GM23248 (cell line): ENCODE measurements at places on chromosomes 4 and X. TPM values are rescaled to one million over a fixed set of nuclear protein-coding genes. Genes with fewer than 3 reads are reported as not detected.

DNA sequence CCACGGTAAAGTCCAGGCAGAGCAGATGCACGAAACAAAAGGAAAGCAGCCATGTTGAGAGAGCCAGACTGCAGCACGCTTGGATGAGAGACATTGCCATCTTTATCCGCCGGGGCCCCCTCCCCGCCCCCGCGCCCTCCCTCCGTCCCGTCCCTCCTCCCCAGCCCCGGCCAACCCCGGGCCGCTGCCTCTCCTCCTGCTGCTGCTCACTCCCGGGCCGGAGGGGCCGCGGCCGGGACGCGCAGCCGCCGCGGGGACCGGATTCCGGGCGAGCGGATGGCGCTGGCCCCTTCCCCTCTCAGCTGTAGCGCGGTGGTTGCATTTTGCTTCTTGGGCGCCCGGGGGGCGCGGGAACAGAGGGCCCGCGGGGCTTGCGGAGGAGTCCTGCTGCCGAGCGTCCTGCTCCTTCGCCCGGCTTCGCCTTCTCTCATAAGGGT lies 542 bp downstream of the RNF150 start:
- peak; percentile 72 for DNase-seq

Gene DRP2
- 0.18 and 0.21 TPM in 2 replicates for polyA plus RNA-seq

Gene SORBS2
- 1.5 and 2.3 TPM in 2 replicates for polyA plus RNA-seq

GRCh38 chrX:132373610-132374009 lies 115.2 kb downstream of the MBNL3 start:
- no peak for DNase-seq

GRCh38 chrX:84340968-84341367 lies 153.0 kb upstream of the RPS6KA6 start:
- DNase-seq: peak; percentile 66

Gene SPANXA1
- polyA plus RNA-seq: not detected in 2 replicates

Gene GAR1
- polyA plus RNA-seq: 42.3 and 42.7 TPM in 2 replicates

DNA sequence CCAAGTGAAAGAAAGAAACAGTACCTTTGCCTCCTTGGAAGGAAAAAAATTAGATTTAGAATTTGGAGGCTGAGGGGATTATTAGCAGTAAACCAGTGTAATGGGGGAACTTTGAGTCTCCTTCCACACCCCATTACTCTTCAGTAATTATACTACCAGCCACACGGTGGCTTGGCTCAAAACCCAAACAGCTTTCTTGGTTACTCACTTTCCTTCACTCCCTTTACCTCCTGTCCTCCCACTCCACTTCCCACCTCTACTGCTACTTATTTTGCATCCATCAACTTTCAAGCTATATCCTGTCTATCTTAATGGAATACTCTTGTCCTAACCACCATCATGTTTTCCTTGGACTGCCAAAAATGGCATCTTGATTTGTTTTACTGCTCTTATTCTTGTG lies 310.6 kb upstream of the AADAT start:
- DNase-seq: peak; percentile 18

GRCh38 chr4:70508801-70509200 lies 9.6 kb upstream of the AMTN start:
- DNase-seq: peak; percentile 2

- DNase-seq: no peak
Observed at GRCh38 chr4:72690771-72691170, 121.8 kb upstream of the ADAMTS3 start.

DNA sequence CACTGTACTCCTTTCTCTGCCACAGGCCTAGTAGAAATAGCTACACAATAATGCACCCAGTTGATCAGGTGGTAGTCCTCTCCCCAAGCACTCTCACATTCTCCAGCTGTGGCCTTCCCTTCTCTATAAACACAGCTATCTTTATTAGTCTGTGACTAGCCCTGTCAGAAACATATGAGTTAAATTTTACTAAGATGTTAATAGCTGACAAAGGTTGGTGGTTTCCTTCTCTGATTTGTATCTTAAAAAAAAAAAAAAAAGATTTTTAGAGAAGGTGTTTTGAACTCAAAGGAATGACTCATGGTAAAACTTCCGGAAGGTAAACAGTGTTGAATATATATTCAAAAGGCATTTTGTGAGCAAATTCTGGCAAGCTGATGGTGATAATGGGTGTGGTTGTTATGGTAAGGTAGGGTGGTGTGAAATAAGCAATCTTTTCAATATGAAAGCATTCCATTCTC lies 327.4 kb downstream of the PPP3CA start:
- no peak for DNase-seq

- peak; percentile 94 for DNase-seq
Observed at GRCh38 chr4:113837397-113837796, 75.9 kb upstream of the CAMK2D start.

- DNase-seq: no peak
Observed at GRCh38 chr4:143225167-143225566, 40.5 kb downstream of the USP38 start.

DNA sequence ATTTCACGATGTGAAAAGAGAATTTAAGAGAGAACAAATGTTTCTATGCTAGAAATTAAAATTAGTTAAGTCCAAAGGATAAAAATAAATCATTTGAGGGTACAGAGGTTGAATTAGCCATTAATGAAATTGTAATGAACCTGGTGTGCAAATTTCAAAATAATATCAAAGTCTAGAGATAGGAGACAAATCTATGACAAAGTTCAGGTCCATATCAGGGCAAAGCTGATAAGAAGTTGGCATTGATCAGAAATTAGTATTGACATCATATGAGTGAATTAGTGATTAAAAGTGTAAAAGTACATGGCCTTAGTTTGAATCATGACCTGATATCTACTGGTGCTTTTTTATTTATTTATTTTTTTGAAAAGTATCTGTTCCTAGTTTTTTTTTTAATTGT lies 33.8 kb upstream of the UGT2A3 start:
- DNase-seq: no peak

GRCh38 chr4:26819026-26819425 lies 41.6 kb upstream of the STIM2 start:
- DNase-seq: no peak

Gene EVC
- 4.0 and 4.9 TPM in 2 replicates for polyA plus RNA-seq

DNA sequence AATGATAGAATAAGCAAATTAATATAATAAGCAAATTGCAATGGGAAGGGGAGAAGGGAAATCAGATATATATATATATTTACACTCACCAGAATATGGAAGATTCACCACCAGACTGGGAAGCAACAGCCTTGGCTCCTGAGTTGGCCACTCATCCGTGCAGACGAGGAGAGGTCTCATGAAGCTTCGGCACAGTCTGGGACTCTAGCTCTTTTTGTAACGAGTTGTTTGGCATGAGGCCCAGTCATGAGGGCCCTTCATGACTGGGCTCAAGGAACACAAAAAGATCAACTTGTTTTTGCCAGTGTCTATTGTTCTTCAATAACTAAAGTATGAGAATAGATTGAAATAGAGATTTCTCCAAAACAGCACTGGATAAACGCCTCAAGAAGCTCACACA lies 176.4 kb downstream of the ADGRA3 start:
- DNase-seq: no peak

Gene ZMAT1
- polyA plus RNA-seq: 0.06 TPM in 1 of 2 replicates, not detected in the other

- peak; percentile 20 for DNase-seq
Observed at GRCh38 chr4:46886711-46887110, 22.3 kb downstream of the COX7B2 start.

- no peak for DNase-seq
Observed at GRCh38 chr4:42453612-42454011, 56.3 kb downstream of the SHISA3 start.

Gene GIMD1
- 0.32 TPM in 1 of 2 replicates, not detected in the other for polyA plus RNA-seq

Gene ZNF182
- polyA plus RNA-seq: 2.6 TPM in 2 replicates

Gene GPR82
- 0.13 TPM in 1 of 2 replicates, not detected in the other for polyA plus RNA-seq

DNA sequence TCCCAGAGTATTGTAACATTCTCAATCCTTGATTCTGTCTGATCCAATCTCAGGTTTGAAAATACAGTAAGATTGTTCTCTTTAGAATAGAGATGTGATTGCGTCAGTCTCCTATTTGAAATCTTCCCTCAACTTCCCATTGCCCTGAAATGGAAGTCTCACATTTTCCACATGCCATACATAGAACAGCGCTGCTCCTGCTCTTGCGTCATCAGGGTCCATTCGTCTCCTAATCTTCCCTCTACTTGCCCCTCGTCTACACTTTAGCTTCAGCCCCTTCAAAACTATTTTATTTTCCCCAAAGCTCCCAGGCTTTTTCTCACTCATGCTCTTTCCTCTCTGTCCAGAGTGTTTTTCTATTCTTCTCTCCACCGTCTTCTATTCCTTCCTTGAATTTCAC lies 301.7 kb upstream of the MAGEB2 start:
- DNase-seq: no peak

DNA sequence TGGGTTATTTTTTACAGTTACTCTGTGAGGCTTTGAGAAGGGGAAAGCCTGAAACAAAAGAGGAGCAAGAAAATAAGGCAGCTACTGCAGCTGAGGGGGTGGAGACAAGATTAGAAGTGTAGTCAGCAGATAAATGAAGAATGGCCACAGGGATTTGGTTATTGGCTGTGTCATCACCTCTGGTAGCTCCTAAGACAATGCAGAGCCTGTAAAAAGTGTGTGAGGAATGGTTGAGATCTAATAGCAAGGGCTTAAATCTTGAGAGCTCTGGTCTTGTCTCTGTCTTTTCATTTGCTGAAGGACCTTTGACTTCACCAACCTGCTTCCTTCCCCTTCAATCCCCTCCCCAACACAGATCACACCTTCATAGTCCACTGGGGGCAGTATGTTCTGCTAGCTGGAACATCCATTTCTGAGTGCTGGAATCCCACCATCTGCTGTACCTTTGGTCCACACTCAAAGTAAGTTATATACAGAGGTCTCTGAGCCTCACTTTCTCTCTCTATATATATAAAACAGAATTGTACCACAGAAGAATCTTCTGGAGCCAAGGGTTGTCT lies 213.7 kb upstream of the ZIC3 start:
- no peak for DNase-seq

- no peak for DNase-seq
Observed at GRCh38 chr4:47444031-47444430, 19.5 kb downstream of the COMMD8 start.

Gene CYTL1
- polyA plus RNA-seq: 0.84 and 1.1 TPM in 2 replicates

GRCh38 chr4:81698538-81699296 lies 227.0 kb upstream of the RASGEF1B start:
- DNase-seq: no peak

DNA sequence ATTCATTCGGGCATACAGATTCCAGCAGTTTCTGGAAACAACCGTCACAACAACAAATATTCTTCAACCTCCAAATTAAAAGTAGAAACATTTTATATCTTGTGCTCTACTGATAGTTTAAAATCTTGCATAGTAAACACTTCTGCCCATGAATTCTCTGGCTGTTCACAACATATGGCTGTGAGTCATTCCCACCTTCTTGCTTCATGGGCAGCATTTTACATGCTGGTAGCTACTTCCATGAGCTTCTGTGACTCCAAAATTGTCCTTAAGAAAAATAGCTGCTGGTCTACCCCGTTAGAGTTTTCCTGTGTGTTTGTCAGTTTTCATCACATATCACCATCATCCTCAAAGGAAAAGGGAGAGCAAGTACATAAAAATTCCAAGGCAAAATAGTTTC lies 22.7 kb downstream of the PNPLA4 start:
- peak; percentile 19 for DNase-seq

- DNase-seq: no peak
Observed at GRCh38 chr4:129545599-129546278, 449.8 kb downstream of the C4orf33 start.

DNA sequence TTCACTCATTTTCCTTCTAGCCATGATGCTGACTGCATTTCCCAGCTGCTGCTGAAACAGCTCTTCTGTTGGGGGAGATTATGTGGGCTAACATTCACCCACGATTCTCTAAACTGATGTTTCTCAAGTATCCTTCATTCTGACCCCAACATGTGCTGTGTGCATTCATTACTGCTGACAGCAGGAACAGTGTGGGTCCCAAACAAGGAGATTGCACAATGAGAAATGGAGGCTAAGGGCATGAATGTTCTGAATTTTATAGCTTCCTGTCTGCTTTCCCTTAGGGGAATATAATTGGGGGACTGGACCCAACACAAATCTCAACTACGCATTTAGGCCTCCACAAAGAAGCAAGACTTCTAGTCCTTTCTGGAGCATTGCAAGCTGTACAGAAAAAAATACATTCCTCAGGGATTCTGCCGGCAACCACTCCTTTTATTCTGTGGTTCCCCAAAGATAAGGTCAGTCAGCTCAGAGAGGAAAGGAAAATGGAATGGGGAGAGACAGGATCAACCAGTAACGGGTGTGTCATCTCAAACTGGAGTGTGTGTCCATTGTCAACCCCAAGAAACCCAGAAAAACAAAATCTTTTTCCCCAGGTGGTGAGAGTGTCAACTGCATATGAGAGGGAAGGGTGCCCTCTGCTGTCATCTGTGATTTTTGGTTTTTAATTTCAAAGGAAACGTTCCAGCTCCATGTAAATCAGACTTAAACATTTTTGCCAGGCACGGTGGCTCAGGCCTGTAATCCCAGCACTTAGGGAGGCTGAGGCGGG lies 81.5 kb upstream of the EGFL6 start:
- peak; percentile 73 for DNase-seq

GRCh38 chr4:145988628-145989027 lies 50.0 kb upstream of the ZNF827 start:
- no peak for DNase-seq

GRCh38 chr4:109290918-109291317 lies 11.5 kb downstream of the COL25A1 start:
- no peak for DNase-seq

Gene CSN1S1
- not detected in 2 replicates for polyA plus RNA-seq

Gene ZRSR2
- 5.3 and 9.9 TPM in 2 replicates for polyA plus RNA-seq

GRCh38 chr4:38860788-38861424 lies 4.3 kb upstream of the TLR6 start:
- DNase-seq: peak; percentile 62

DNA sequence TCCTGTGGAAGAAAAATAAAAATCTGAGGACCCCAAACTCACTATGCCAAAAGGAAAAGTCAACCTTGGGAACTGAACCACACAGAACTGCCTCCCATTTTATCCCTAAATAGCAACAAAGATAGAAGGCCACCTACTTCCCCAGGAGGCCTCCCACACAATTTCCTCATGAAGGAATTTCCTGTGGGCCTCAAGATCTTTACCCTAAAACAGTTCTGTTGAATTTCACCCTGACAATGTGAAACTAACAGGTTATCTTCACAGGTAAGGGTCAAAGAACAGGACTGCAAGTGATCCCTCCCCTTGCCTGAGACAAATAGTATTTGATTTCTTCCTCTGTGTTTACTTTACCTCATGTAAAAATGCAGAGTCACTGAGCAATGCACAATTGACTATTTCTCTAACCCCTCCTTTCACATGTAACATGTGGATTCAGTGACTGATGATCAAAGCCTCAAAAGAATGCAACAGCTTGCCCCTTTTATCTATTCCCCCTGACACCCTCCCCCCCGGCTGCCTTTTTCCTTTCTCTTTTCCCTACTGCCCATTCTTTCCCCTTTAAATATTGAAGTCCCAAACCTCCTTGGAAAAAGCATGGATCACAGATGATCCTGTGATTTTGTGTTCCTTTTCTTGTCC lies 33.3 kb downstream of the MEPE start:
- DNase-seq: peak; percentile 14

Gene MAGED4
- 19.6 and 19.8 TPM in 2 replicates for polyA plus RNA-seq

DNA sequence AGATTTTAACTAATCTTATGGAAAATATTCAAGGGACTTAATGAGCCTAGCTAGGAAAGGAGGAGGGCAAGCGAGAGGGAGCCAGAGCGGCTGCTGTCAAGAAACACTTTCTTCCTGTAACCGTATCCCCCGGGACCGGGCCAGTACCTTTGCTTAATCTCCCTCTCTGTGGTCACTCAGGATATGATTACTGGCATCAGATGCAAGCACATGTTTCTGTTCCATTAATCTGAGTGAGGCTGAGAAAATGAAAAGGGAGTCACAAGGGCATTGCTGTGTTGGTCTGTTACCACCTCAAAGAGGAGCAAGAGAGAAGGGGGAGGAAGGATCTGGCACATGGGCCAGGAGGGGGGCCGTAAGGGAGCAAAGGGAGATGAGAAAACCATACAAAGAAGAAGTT lies 356.7 kb upstream of the GATB start:
- DNase-seq: no peak

- peak; percentile 32 for DNase-seq
Observed at GRCh38 chr4:26812049-26812714, 48.5 kb upstream of the STIM2 start.
